Activated T-cell treated with anti-CD3 and anti-CD28 coated beads for 24 hours (primary cell): ENCODE measurements at places on chromosomes 4 and X.

DNA sequence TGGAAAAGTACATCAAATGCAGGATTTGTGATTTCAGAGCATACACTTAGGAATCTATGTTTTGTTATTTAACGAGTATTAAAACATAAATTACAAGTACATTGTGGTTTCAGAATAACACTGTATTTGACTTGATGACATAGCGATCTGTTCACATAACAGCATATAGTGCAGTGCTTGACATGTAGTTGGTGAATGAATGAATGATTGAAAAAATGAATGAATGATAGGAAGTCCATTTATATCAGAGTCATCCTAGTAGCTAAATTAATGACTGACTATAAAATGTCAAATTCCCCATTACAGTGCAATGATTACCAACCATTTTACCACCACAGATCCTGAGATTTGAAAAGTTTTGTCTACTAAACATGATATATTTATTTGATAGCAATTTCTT, 114.6 kb upstream of the FAT1 start:
- no peak for DNase-seq

- DNase-seq: no peak
These were observed 229.1 kb downstream of the PALLD start for GRCh38 chr4:168725930-168726329.

- DNase-seq: no peak
These were observed 19.7 kb upstream of the RTL9 start for GRCh38 chrX:110338935-110339334.

GRCh38 chr4:47690611-47691010, 147.3 kb downstream of the CORIN start:
- DNase-seq: no peak

DNA sequence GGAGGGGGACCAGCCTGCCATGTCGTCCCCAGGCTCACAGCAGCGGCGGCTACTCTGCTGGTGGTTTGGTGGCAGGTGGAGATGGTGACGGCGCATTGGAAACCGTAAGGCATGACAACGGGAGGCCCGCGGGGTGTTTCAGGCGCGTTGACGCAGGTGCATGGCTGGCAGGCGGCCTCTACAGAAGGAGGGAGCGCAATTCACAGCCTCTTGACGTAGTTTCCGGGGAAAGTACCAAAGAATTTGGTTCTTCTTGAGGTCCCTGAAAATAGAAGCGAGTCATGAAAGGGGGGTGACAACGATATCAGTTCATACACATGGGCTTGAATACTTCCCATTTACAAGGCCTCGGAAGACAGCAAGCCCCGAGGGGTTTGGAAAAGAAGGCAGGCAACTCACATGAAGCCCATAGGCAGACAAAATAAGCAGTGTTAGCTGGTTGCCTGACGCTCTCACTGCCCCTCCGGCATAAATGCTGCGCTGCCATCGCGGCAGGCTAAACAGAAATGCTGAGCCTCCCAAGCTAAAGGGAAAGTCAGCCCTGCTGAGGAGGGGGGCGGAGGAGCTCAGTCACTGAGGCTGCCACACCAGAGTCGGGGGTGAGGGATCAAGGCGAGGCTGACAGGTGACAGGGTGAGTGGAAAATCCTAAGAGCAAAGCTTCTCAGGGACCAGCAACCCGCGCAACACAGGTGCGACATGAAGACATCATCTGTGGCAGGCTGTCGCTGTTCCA, 52.3 kb upstream of the PDLIM3 start:
- peak; percentile 72 for DNase-seq

- DNase-seq: no peak
These were observed 14.5 kb upstream of the TXLNG start for GRCh38 chrX:16771483-16772398.

- no peak for DNase-seq
These were observed 264.0 kb upstream of the SLIT2 start for GRCh38 chr4:19987746-19988145.

- DNase-seq: no peak
These were observed 203.1 kb downstream of the SLC7A11 start for GRCh38 chr4:138039010-138039409.

GRCh38 chrX:105822138-105823091, at the start of gene NRK:
Gene NRK, plus strand, starts transcription at chrX:105822539. Its CDS starts 307 bp downstream, at chrX:105822846.
- DNase-seq: no peak

GRCh38 chr4:99324979-99325378, 3.8 kb upstream of the ADH1B start:
- no peak for DNase-seq

DNA sequence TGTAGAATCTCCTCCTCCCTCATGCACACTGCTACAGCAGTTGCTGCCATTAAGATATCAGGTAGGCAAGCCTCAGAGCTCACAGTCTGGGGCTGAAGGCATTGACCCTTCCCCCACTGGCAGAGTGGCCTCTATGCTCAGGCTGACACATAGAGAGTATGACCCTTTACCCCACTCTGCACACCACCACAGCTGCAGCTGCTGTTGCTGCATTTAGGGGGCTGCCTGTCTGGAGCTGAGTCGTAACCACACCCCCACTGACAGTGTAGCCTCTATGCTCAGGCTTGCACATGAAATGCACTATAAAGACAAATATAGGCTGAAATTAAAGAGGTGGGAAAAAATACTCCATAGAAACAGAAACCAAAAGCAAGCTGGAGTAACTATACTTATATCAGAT, 289.3 kb upstream of the PABPC4L start:
- no peak for DNase-seq

DNA sequence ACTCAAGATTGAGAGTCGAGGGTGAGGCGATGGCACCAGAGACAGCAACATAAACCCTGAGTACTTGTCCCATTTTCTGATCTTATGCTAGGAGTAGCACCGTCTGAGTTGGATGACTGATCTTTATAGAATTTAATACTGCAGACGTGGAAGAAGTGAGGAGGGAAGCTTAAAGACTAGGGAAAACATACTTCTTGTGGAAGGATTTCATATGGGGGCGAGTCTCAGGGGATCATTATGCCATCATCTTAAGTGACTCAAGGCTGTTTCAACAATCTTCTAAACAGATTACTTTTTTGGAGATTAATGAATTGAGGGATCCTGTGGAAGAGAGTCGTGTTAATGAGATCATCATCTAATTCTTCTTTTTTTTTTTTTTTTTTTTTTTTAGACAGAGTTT, 17.2 kb upstream of the FAT1 start:
- no peak for DNase-seq

DNA sequence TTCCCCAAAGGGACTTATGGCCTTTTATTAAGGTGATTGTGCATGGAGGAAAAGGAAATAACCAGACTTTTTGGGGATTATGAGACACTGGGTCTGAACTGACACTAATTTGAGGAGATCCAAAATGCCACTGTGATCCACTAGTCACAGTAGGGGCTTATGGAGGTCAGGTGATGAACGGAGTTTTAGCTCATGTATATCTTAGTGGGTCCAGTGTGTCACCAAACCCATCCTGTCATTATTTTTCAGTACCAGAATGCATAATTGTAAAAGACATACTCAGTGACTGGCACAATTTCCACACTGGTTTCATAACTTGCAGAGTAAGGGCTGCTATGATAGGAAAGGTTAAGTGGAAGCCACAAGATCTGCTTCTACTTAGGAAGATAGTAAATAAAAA, 131.3 kb downstream of the RTL3 start:
- DNase-seq: no peak

GRCh38 chrX:129606918-129607317, 47.8 kb downstream of the APLN start:
- peak; percentile 20 for DNase-seq

DNA sequence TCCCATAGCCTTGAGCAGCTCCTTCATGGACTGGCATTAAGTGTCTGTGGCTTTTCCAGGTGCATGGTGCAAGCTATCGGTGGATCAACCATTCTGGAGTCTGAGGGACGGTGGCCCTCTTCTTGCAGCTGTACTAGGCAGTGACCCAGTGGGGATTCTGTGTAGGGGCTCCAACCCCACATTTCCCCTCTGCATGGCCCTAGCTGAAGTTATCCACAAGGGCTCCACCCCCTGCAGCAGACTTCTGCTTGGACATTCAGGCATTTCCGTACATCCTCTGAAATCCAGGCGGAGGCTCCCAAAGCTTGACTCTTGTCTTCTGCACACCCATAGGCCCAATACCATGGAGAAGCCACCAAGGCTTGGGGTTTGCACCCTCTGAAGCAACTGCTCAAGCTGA, 89.3 kb upstream of the PGRMC2 start:
- no peak for DNase-seq

DNA sequence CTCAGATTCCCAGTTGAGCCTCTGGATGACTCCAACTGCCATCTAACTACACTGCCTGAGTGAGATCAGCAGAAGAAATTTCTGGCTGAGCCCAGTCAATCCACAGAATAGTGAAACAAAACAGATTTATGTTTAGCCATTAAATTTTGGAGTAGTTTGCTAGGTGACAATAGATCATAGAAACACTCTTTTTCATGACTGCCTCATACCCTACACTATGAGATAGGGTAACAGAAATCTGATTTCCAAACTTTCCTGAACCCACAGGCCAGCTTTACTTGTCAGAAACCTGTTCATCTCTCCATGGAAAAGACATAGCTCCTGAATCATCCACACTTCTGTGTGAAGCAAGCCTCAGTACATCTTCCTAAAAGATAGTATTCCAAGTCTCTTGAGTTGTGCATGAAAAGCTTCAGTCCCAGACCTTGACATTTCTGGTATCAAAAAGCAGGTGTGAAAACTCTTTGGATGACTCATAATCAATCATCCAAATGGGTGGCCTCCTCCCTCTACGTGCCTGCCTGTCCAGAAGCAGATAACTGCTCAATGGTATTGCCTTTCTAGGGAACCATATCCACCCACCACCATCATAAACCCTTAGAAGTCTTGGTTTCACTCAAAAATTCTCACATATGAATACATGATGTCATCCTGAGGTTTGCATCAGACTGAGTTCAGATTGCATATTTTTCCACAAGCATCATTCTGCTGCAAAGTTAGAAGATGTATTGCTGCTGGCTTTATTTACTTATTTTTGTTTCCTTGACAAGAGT, 47.5 kb upstream of the RAP2C start:
- no peak for DNase-seq

- DNase-seq: peak; percentile 2
These were observed at the start of gene FGF2 for GRCh38 chr4:122826553-122827257. Gene FGF2, plus strand, starts transcription at chr4:122826831. Its CDS starts 344 bp downstream, at chr4:122827175.

- DNase-seq: no peak
These were observed 4.1 kb downstream of the EXOC1 start for GRCh38 chr4:55857586-55857985.

GRCh38 chr4:56699537-56700105, 18.5 kb upstream of the HOPX start:
- DNase-seq: no peak

- no peak for DNase-seq
These were observed 434.5 kb upstream of the FTHL17 start for GRCh38 chrX:31506360-31506759.

DNA sequence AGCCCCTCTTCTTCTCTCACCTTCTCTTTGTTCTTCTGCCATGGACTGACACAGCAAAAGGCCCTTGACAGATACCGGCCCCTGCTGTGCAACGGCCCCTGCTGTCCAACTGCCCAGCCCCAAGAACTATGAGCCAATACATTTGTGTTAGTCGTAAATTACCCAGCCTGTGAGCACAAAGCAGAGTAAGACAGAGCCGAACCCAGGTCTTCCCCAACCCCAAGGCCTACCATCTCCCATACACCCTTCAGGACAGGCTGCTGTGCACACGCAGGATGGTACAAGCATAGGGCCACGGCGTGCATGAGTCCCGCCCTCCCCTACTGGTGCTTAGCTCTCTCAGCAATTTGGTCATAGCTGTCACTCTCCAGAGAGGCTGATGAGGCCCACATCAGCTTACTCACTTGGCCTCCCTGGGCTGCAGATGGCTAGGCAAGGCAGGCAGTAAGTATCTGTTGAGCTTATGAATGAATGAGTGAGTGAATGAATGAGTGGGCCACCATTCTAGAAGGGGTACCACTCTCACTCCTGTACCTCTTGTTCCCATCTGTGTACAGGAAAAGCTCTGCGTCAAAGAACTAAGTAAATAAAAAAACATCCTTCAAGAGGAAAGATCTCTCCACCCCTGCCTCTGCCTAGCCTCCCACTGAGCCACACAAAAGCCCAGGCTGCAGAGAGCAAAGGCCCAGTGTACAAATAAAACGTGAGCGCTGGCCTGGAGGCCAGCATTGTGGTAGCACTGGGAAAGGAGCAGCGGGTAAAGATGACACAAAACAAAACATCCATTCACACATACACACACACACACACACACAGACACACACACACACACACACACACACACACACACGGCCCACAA, 13.9 kb downstream of the WDR1 start:
- no peak for DNase-seq

GRCh38 chr4:93182722-93183121, 645.8 kb upstream of the ATOH1 start:
- DNase-seq: no peak

DNA sequence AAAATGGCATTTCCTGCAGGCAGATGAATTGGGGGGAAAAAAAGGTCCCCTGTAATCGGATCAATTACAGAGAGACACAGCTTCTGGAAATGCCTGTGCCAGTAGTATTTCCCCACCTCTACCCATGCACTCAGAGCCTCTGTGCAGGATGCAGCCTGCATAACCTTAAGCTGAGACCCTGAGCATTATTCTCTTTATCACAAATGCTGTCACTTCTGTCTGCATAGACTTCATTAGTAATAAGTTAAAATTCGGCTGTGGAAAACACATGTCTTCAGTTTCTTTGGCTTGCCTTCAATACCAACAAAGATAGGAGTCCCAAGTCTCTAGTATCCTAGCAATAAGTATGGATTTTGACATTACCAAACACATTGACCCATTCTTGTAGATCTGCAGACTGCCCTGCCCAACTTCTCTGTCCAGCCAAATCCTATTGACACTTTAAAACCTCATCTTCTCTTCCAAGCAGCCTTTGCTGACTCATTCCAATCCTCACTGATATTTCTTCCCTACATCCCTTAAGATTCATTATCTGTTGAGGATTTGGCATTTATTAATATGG, 70.8 kb downstream of the LUZP4 start:
- DNase-seq: no peak

GRCh38 chr4:114209584-114209983, 230.1 kb upstream of the ARSJ start:
- DNase-seq: no peak

- no peak for DNase-seq
These were observed 16.1 kb downstream of the CLCN4 start for GRCh38 chrX:10172877-10173276.
